ENCODE measurements at places on chromosomes 11 and 22. TPM values are rescaled to one million over a fixed set of nuclear protein-coding genes. Genes with fewer than 3 reads are reported as not detected.

HEPHL1 gene
- not detected for total RNA-seq

FAM227A gene
- 0.32 TPM for total RNA-seq

CEND1 gene
- total RNA-seq = 0.36 TPM

HTR3A gene
- not detected for total RNA-seq

BCO2 gene
- 74.1 TPM for total RNA-seq

OR10D3 gene
- not detected for total RNA-seq

NKAPD1 gene
- total RNA-seq = 10.1 TPM

XKR3 gene
- total RNA-seq = not detected

CENATAC gene
- 7.9 TPM for total RNA-seq

POU2AF2 gene
- not detected for total RNA-seq

SSH3 gene
- 15.8 TPM for total RNA-seq

SCT gene
- not detected for total RNA-seq

MCM5 gene
- 7.9 TPM for total RNA-seq

ART5 gene
- 3.4 TPM for total RNA-seq

MB gene
- 16,840 TPM for total RNA-seq

CTSF gene
- total RNA-seq = 36.4 TPM

PYGM gene
- total RNA-seq = 80.2 TPM

APOBEC3H gene
- not detected for total RNA-seq

POTEH gene
- total RNA-seq = not detected

INPP5J gene
- 23.1 TPM for total RNA-seq

FAM118A gene
- total RNA-seq = 46.8 TPM

PLAAT4 gene
- 12.8 TPM for total RNA-seq

GGT1 gene
- not detected for total RNA-seq

GRIA4 gene
- not detected for total RNA-seq

PGA4 gene
- not detected for total RNA-seq

SCGB2A2 gene
- not detected for total RNA-seq

KRTAP5-7 gene
- not detected for total RNA-seq

IGSF9B gene
- 35.9 TPM for total RNA-seq

CHRNA10 gene
- total RNA-seq = 0.77 TPM

JHY gene
- total RNA-seq = 0.50 TPM

MPPED2 gene
- total RNA-seq = 5.2 TPM

Measured in heart left ventricle (tissue), 16 donors.